ENCODE measurements at places on chromosomes 2 and 18. TPM values are rescaled to one million over a fixed set of nuclear protein-coding genes. Genes with fewer than 3 reads are reported as not detected.

The TP53I3 gene
- polyA plus RNA-seq: 63.8 TPM

The TCF23 gene
- polyA plus RNA-seq: 0.01 TPM

DNA sequence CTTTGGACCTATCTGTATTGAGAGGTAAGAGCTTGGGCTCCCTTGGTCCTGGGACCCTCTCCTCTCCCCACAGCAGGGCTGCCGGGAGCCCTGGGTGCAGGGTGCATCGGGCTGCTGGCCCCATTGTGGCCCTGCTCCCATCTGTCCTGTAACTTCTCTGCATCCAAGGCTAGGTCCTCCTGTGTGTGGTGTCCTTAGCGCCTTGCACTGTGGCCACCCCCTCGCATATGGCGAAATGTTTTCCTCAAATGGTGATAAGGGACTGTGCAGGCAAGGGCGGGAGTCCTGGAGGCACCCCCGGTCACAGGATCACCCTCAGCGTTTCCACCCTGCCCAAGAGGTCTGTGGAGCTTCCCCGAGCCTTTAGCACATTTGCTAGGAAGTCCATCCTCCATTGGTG lies 208.2 kb downstream of the SH3RF3 start:
- no peak for DNase-seq

- DNase-seq: peak; percentile 51
Observed at GRCh38 chr2:23655934-23656596, 270.9 kb downstream of the ATAD2B start.

DNA sequence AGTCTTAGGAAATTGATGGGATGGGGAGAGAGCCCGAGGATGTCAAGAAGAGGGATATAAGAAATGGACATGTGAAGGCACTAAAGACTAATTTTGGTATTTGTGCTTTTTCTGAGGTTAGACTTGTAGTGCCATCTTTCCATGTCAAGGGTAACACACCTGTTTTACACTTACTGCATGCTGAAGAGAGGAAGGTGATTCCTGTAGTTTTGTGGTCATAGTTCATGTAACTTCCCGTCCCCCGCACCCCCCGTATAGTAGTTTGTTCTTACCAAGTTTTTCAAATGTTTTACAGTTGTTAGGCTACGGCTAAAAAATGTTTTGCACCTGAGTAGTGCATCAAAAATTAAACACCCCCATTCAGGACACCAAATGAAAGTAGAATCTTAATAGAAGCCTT lies 73.8 kb downstream of the CLIP4 start:
- no peak for DNase-seq

The MYO5B gene
- 15.0 TPM for polyA plus RNA-seq

GRCh38 chr2:233053928-233054784 lies 6.0 kb upstream of the INPP5D start:
- DNase-seq: peak; percentile 50

- DNase-seq: no peak
Observed at GRCh38 chr2:117718048-117718447, 96.4 kb upstream of the DDX18 start.

- no peak for DNase-seq
Observed at GRCh38 chr18:48265328-48265727, 143.9 kb downstream of the ZBTB7C start.

DNA sequence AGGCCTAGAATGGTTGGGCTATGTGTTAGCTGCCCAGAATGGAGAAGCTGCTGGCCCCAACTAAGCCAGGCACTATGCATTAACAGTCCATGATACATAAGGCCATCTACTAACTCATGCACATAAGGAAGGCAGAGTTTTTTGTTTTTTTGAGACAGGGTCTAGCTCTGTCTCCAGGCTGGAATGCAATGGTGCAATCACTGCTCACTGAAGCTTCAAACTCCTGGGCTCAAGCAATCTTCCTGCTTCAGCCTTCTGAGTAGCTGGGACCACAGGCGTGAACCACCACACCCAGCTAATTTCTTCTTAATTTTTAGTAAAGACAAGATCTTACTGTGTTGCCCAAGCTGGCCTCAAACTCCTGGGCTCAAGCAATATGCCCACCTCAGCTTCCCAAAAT lies 37.6 kb downstream of the GPR45 start:
- DNase-seq: no peak

- no peak for DNase-seq
Observed at GRCh38 chr2:156630579-156631337, 194.6 kb downstream of the GPD2 start.

DNA sequence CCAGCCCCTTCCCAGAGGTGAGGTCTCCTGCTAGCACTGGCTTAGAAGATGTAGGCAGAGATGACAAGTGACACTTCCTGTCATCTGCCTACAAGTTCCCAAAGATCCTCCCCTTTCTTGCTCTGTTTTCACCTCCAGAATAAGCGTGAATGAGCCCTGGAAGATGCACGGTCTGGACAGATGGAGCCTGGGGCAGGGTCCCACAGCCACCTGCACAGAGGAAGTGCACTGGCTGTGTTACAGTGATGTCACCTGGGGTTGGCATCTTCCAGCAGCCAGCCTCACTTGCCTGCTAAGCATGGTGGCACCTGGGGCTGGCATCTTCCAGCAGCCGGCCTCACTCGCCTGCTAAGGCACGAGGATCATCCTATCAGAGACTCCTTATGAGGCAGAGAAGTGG lies 32.3 kb downstream of the TMEM18 start:
- DNase-seq: no peak

The LAMA3 gene
- polyA plus RNA-seq: 22.8 TPM

The TUBB8B gene
- 0.47 TPM for polyA plus RNA-seq

The TTN gene
- 11.2 TPM for polyA plus RNA-seq

GRCh38 chr2:223549215-223549614 lies 52.9 kb downstream of the SCG2 start:
- no peak for DNase-seq

DNA sequence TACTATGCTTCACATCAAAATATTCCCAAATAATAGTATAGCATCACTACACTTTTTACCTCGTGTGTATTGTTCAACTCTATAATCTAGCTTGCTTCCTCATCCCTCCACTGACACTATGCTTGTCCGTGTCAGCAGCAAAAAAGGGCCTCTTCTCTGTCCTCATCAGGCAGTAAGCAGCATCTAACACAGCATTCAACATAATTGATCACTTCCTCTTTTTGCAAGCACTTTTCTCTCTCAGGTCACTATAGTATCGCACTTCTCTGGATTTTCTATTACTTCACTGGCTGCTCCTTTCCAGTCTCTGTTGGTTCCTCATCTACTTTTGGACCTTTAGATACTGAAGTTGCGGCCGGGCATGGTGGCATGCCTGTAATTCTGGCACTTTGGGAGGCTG lies 64.9 kb upstream of the ZSWIM2 start:
- no peak for DNase-seq
